Upper lobe of right lung (tissue), 1 donor: ENCODE measurements at places on chromosomes 2 and 18. TPM values are rescaled to one million over a fixed set of nuclear protein-coding genes. Genes with fewer than 3 reads are reported as not detected.

Gene KLHL41
- 0.61 TPM for total RNA-seq

Gene AGFG1
- 92.9 TPM for total RNA-seq

Gene TRIP12
- 211 TPM for total RNA-seq

Gene SERPINB12
- total RNA-seq, result not detected

Gene UGT1A5
- total RNA-seq, result not detected

Gene TDRD15
- total RNA-seq, result not detected
